ENCODE measurements at places on chromosomes 2 and 18. TPM values are rescaled to one million over a fixed set of nuclear protein-coding genes. Genes with fewer than 3 reads are reported as not detected.
A peak's percentile ranks its signal among the peaks of the same experiment; 100 is the strongest.

Gene GTF3C2
- 36.7 TPM for total RNA-seq

Gene MOCOS
- total RNA-seq = 7.1 TPM

Gene SLC30A3
- 0.32 TPM for total RNA-seq

Gene CNGA3
- total RNA-seq = not detected

Gene ALK
- not detected for total RNA-seq

Gene GPAT2
- 1.9 TPM for total RNA-seq

Gene PER2
- 4.5 TPM for total RNA-seq

Gene EXOC6B
- total RNA-seq = 40.2 TPM

Gene KLHL14
- not detected for total RNA-seq

Gene MATN3
- 3.9 TPM for total RNA-seq

Gene SPC25
- 2.9 TPM for total RNA-seq

GRCh38 chr18:61840324-61840723 lies 52.5 kb downstream of the RNF152 start:
- DNase-seq = no peak

DNA sequence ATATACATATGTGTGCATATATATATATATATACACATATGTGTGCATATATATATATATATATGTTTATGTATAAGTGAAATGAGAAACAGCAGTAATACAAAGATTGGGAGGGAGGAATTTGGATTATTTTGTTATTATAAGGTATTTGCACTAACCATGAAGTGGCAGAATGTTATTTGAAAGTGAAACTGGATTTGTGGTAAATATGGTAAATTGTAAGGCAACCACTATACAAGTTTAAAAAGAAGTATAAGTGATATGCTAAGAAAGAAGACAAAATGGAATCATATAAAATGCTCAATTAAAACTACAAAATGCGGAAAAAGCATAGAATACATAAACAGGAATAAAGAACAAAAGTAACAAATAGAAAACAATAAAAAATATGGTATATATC lies 37.5 kb downstream of the FBXO15 start:
- DNase-seq = no peak

- DNase-seq = no peak
These were observed 81.5 kb upstream of the YWHAQ start for GRCh38 chr2:9712263-9712662.

GRCh38 chr18:31860488-31860887 lies 82.4 kb downstream of the TRAPPC8 start:
- DNase-seq = no peak

DNA sequence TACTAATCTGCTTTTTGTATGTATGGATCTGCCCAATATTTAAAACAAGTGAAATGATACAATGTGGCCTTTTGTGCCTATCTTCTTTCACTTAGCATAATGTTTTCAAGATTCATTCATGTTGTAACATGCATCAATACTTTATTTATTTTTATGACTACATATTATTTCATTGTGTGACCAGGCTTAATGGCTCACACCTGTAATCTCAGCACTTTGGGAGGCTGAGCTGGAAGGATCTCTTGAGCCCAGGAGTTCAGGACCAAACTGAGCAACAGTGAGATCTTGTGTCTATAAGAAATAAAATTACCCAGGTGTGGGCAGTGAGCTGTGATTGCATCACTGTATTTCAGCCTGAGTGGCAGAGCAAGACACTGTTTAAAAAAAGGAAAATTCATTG lies 33.2 kb downstream of the SPOPL start:
- DNase-seq = no peak

DNA sequence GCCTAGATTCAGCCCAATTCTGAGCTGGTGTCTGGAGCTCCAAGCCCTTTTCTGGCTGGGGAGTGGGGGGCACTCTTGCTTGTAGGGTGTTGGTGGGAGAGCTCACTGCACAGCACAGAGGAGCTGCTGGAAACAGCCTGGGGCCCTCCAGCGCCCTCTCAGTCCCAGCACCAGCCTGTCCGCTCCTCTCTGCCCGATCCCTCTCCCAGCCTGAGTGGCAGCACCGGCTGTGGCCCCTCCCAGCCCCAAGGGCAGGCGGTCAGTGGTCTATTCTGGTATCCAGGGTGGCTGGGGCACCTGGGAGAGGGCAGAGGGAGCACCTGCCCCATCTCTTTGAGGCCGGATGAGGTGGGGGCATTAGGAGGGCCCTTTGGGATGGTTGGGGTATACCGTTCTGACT lies 13.2 kb upstream of the DES start:
- no peak for DNase-seq

GRCh38 chr2:696999-697627 lies 19.9 kb upstream of the TMEM18 start:
- no peak for DNase-seq

DNA sequence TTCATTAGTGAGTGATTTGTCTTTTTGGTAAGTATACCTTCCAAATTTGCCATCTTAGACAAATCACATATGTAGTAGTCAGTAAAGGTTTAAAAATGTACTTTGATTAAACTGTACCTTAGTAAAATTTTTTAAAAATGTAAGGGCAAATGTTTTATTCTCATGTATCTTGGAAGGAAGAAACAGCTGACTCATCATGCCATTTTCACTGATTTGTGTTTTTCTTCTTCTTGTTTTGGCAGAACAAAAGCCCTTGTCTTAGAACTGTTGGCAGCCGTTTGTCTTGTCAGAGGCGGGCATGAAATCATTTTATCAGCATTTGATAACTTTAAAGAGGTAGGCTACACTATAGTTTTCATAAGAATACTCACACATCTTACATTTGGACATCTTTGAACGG lies 136.5 kb downstream of the PRPF40A start:
- DNase-seq = no peak

DNA sequence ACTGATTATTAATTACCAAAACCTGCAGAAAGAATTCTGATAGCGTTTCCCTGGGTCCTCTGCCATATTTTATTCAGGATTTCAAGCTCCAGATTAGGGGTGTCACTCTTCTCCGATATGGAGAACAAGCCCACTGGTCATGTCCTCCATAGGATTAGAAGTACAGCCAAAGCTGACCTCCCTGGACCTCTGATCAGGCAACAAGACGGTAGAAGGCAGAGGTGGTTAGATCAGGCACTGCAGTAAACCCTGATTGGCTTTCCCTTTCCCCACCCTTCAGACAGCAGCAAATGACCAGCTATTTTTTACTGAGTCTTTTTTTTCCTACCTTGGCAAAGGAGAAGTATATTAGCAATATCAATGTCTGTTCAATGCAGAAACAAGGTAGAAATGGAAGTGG lies 37.7 kb downstream of the SPC25 start:
- no peak for DNase-seq

GRCh38 chr2:7857904-7858303 lies 824.0 kb upstream of the ID2 start:
- no peak for DNase-seq

GRCh38 chr18:10377956-10378355 lies 76.5 kb upstream of the APCDD1 start:
- peak; percentile 49 for DNase-seq

- DNase-seq = no peak
These were observed 46.5 kb upstream of the EPG5 start for GRCh38 chr18:46013484-46014189.

DNA sequence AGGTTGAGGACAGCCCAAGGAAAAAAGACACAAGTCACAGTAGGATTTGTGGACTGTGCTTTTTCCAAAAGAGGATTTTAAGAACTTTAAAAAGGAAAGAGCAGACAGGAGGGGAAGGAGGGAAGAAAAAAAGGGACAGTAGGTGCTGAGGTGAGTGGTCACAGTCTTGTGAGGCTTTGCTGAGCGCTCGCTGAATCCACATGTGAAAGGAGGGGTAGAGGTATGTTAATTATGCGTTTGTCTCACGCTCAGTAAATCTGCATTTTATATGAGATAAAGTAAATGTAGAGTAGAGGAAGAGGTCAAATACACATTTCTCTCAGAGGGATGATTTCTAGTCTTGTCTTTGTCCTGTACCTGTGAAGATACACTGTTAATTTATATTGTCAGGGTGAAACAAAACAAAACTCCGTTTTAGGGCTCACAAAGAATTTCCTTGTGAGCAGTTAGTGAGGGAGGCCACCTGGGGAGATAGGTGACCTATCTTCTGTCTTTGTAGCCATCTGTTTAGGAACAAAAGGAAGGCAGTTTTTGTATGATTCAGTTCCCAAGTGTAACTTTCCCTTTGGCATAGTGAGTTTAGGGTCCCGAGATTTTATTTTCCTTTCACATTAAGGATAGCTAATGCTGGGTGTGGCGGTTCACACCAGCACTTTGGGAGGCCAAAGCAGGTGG lies 25.3 kb downstream of the GNAL start:
- DNase-seq = no peak

DNA sequence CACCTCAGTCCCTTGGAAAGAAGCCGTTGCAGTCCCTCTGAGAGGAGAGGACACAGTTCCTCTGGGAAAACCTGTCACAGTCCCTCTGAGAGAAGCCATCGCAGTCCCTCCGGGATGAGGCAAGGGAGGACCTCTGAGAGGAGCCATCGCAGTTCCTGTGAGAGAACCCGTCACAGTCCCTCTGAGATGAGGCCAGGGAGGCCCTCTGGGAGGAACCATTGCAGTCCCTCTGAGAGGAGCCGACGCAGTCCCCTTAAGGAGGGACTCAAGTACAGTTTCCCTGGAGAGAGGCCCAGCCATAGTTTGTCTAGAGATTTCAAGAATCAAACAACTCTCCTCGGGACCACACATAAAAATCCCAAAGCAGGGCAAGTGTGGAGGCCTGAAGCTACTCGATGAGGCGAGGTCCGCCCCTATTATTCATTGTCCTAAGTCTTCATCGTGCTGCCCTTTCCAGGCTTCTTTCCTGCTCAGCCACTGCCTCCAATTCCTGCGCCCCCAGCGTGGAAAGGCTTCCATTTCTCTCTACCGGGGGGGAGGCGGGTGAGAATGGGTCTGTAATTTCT lies 630 bp upstream of the ZNF512 start:
- DNase-seq = no peak

DNA sequence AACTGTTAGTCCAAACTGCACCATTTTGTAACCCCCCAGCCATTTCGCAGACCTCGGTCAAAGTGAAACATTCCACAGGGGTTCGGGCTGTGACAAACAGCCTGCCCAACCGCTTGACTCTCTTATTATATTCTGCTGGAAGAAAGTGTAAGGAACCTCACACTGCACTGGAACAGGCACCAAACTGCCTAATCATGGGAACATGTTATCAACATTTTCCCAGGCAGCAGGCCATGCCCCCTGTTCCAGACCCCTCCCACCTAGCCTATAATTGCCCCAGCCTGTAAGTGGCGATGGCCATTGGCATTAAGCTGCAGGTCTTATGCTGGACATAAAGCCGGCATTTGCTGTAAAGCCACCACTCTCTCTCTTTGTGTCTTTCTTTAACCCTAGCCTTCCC lies 16.9 kb downstream of the LYG2 start:
- no peak for DNase-seq

GRCh38 chr18:74683573-74683972 lies 85.9 kb downstream of the ZNF407 start:
- no peak for DNase-seq

GRCh38 chr2:226799976-226800940 lies 638 bp upstream of the IRS1 start:
- DNase-seq = peak; percentile 32

DNA sequence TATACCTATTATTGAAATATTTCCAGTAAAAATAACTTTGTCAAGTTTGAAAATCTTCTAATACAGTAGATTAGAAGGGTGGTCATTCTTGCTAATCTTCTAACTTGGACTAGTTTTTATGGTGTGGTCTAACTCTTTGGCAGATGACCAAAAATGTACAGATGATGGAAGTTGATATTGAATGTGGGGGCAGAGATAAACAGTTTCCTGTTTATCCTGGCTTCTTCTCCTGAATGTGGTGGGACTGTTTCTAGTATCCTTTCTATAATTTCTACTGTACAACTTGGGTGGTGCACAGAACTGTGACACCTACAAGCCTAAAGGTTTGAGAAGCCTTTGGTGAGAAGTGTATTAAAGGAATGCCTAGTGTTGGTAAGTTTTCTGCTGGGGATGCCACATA lies 178.7 kb downstream of the PDE11A start:
- no peak for DNase-seq

DNA sequence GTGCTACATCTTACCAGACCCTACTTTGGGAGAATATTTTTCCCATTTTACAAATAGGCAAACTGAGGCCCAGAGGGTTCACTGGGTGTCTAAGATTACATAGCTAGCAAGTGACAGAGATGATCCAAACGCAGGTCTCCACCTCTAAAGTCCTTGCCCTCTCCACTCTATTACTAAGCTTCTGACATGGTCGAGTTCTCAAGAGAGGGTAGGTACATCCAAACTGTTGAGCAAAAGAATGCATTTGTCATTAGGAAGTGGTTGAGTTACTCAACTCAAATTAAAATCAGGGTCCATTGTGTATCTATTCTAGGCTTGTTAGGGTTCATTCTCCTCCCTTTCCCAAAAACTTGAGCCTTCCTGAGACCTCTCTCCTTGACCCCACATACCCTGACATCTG lies 680.6 kb upstream of the FANCL start:
- no peak for DNase-seq

- no peak for DNase-seq
These were observed 60.7 kb downstream of the DGKD start for GRCh38 chr2:233414777-233415570.

DNA sequence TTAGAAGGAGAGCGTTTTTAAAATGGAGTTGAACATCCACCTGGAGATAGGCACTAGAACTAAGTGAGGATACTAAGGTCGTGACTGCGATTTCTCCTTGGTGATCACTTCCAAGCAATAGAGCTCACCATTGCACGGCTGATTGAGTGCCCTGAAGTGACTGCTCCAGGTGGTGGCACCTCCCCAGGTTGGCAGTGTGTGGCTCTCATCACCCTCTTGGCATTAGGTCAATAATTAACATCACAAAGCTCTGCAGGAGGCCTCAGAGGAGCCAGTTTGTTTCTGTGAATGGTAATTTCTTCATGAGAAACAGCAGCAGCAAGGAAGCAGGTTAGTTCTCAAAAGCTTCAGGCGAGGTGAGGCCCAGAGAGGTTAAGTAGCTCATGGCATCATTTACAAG lies 259.6 kb downstream of the CLIP4 start:
- DNase-seq = no peak

GRCh38 chr2:65944213-65944612 lies 490.7 kb upstream of the MEIS1 start:
- DNase-seq = no peak

DNA sequence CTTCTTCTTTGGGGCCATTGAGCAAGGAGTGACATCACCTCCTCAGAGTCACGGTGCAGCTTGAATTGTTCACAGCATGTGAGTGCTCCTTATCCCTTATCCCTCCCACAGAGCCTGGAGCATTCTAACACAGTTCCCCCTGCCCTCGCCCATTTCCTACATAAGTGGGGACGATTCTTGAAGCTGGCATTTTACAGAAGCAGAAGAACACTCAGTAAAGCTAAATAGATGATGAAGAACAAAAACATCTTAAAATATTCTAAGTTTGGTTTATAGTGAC lies 135.8 kb upstream of the APCDD1 start:
- no peak for DNase-seq
